Liver (tissue), 10 donors: ENCODE measurements at places on chromosomes 6 and 20. TPM values are rescaled to one million over a fixed set of nuclear protein-coding genes. Genes with fewer than 3 reads are reported as not detected.

DNA sequence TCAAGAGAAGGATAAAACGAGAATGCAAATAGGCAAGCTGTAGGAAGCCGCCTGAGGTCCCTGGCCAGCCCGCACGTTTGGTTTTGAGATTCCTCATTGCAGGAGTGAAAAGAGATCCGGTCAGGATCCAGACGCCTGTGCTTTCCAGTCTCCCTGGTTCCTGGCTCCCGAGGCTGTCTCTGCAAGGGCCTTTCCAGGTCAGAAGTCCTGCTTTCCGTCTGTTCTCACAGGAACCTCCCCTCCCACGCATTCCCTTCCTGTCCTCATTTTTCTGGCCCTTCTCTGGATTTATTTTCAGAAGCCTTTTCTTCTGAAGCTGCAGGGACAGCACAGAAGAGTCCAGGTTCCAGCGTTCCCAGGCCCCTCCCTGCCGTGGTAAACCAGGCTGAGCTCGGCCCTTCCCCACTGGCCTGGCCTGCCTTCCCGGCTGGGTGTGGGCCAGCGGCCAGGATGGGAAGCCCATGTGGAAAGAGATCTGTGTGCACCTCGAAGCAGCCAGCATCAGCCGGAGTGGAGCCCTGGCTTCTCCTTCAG is 54.0 kb downstream of the TMEM242 start:
- H3K4me1 ChIP-seq, result peaks cover 2% of the 10 kb centered on the region
- H3K4me3 ChIP-seq, result no peak overlapping the region
- H3K36me3 ChIP-seq, result no peaks in the 10 kb centered on the region
- DNase-seq, result no peak

GRCh38 chr6:28401172-28401571 is 1.6 kb upstream of the ZSCAN12 start:
- H3K4me1 ChIP-seq, result peaks cover 5% of the 10 kb centered on the region
- no peaks in the 10 kb centered on the region for H3K27me3 ChIP-seq
- H3K4me3 ChIP-seq, result no peak overlapping the region

- no peak overlapping the region for H3K27ac ChIP-seq
- H3K27me3 ChIP-seq, result no peaks in the 10 kb centered on the region
Observed at GRCh38 chr6:93749930-93750329, 330.6 kb upstream of the EPHA7 start.

DNA sequence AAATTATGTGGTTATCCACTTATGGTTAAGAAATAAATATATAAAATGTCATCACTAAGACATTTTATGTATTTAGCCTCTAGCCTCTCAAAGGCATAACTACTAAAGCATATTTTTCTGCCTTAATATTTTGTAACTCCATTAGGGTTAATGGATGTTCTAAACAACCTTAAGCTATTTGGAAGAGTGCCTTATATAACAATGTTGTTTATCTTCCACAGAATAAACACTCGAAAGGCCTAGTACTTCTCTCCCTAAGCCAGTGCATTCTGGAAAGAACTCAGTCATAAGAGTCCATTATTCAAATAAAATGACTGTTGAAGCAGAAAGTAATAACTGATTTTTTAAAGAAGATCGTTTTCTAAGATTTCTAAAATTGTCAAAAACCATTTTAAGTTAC is 15.0 kb upstream of the PRIM2 start:
- H3K36me3 ChIP-seq, result no peaks in the 10 kb centered on the region
- no peak overlapping the region for H3K4me3 ChIP-seq
- no peak overlapping the region for H3K27ac ChIP-seq
- no peaks in the 10 kb centered on the region for H3K4me1 ChIP-seq
- no peak for DNase-seq
- no peaks in the 10 kb centered on the region for H3K27me3 ChIP-seq

DNA sequence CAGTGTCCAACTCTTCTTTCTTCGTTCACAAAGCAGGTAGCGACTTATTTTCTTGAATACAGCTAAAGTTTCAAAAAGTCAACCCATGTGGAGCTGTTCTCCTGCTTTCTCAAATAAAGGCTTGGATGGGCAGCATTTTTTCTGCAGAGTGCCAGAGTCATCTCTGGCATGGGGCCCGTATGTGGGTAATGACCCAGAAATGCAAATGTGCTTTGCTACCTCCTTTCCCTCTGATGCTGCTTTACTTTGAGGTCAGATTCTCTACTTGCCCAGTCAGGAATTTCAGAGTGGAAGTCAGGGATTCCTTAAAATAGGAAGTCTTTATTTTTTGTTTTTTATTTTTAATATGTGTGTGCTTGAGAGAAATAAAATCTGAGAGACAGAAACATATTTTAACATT is 4.9 kb downstream of the NKAIN2 start:
- no peak overlapping the region for H3K4me3 ChIP-seq
- H3K27ac ChIP-seq, result no peak overlapping the region

DNA sequence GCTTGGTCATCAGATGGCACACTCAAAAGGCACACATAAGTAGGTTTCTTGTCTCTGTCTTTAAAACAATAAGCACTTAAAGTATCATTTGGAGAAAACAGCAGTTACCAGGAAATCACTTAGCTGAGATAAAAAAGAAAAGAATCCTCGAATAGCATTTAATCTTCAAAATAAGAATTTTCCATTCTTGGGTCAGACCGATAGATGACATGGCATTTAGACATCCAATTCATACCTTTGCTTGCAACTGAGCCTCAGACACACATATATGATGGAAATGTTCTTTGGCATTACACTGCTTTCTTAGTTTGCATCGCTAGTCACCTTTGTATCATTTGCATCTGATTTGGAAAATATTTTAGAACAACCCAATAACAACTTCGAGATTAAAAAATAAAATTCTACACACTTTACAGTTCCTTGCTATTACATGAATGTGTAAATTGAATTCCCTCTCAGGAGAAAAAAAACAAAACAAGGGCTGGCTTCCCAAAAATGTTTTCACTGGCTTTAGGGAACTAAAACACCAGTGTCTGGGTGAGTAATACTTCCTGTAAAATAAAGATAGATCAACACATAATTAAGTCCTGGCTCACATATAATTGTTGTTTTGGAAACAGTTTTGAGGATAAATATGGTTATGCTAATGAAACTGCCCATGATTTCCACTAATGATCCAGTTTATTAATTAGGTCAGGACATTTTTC is 1.3 kb upstream of the RNF217 start:
- H3K27ac ChIP-seq, result peak overlapping the region; percentile 90
- no peaks in the 10 kb centered on the region for H3K27me3 ChIP-seq
- no peaks in the 10 kb centered on the region for H3K36me3 ChIP-seq

- peak overlapping the region; percentile 93 for H3K4me3 ChIP-seq
- peak overlapping the region; percentile 99 for H3K27ac ChIP-seq
- DNase-seq, result no peak
- H3K4me1 ChIP-seq, result peaks cover 14% of the 10 kb centered on the region
Observed at GRCh38 chr6:18263418-18264218, 712 bp downstream of the DEK start.

GRCh38 chr6:167806061-167806700 is 20.5 kb upstream of the AFDN start:
- no peaks in the 10 kb centered on the region for H3K4me1 ChIP-seq
- H3K4me3 ChIP-seq, result peak overlapping the region; percentile 37
- no peaks in the 10 kb centered on the region for H3K36me3 ChIP-seq
- H3K27me3 ChIP-seq, result no peaks in the 10 kb centered on the region

DNA sequence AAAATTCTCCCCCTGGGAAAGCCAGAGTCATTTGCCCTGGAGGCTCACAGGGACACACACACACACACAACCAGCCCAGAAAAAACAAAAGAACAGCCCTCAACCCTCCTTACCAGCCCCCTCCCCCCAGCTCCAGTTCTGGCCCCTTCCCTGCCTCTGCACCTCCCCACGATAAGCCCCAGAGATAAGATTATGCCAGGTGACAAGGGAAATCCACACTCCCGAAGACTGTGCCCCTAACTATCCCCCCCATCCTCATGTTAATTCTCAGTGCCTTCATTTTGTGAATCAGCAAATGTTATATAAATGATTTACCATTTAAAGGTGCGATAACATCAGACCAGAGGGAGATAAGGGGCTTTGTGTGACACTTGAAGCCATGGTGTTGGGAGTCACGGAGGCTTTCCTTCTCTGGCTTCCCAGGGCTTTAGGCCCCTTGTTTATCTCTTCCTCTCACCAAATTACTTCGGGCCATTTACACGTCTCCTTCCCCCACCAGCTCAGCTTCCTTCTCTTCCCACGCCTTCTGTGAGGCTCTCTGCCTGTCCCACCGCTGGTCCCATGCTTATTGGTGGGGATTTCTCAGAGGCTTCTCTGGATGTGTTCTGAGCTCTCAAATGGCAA is 12.5 kb upstream of the FOXC1 start:
- peaks cover 3% of the 10 kb centered on the region for H3K4me1 ChIP-seq
- no peaks in the 10 kb centered on the region for H3K36me3 ChIP-seq
- H3K4me3 ChIP-seq, result no peak overlapping the region
- no peak for DNase-seq
- H3K27me3 ChIP-seq, result peaks cover 4% of the 10 kb centered on the region

GRCh38 chr6:167932468-167933276 is 64.8 kb upstream of the KIF25 start:
- no peaks in the 10 kb centered on the region for H3K36me3 ChIP-seq
- peak overlapping the region; percentile 88 for H3K27ac ChIP-seq
- H3K27me3 ChIP-seq, result no peaks in the 10 kb centered on the region
- H3K4me1 ChIP-seq, result peaks cover 3% of the 10 kb centered on the region

DNA sequence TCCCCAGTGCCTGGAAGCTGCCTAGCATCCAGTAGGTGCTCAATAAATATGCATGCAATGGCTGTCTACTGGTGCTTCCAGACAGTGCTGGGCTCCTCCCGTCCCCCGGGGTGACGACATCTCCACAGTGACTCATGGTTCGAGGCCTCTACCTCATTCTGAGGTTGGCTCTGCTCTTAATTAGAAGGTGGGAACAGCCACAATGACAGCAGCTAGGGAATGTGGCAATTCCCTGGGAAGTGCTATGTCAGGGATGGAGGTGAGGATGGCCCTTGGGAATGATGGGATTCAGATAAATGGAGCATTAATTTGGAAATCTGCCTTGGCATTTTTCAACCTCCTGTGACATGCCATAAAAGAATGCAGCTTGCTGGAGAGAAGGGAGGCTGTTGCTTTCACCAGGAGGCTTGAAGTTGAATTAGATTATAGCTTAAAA is 43.5 kb upstream of the NFATC2 start:
- no peak for DNase-seq
- H3K4me3 ChIP-seq, result no peak overlapping the region
- no peaks in the 10 kb centered on the region for H3K4me1 ChIP-seq
- no peak overlapping the region for H3K27ac ChIP-seq

DNA sequence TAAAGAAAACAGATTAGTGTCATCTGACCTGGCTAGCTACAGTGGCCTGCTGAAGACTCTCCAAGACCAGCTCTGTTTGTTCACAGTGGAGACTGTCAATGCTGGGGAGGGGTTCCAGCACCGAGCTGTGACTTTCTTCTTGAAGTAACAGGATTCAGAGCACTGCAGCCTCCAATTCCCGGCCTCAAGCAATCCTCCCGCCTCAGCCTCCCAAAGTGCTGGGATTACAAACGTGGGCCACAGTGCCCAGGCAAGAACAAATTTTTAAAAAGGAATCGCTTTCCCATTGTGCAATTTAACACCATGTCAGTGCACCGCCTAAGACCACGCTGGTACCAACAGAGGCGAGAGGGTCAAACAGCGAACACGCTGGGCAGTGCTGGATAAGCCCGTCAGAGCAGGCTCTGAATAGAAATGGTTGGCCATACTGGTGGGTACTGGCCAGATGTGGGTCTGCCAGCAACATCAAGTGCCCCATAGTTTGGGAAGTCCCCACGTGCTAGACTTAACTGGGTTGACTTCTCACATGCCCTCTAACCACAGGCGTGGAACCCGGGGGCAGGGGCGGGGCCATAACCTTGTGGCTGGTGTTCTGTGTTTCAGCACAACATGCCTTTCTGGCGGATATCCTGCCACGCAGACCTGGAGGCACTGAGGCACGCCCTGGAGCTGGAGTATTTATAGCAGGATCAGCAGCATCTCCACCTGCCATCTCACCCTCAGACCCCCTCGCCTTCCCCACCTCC is 168.9 kb downstream of the ZMYND8 start:
- DNase-seq, result no peak
- no peak overlapping the region for H3K4me3 ChIP-seq
- no peak overlapping the region for H3K27ac ChIP-seq
- H3K4me1 ChIP-seq, result no peaks in the 10 kb centered on the region
- H3K36me3 ChIP-seq, result no peaks in the 10 kb centered on the region
- H3K27me3 ChIP-seq, result no peaks in the 10 kb centered on the region

DNA sequence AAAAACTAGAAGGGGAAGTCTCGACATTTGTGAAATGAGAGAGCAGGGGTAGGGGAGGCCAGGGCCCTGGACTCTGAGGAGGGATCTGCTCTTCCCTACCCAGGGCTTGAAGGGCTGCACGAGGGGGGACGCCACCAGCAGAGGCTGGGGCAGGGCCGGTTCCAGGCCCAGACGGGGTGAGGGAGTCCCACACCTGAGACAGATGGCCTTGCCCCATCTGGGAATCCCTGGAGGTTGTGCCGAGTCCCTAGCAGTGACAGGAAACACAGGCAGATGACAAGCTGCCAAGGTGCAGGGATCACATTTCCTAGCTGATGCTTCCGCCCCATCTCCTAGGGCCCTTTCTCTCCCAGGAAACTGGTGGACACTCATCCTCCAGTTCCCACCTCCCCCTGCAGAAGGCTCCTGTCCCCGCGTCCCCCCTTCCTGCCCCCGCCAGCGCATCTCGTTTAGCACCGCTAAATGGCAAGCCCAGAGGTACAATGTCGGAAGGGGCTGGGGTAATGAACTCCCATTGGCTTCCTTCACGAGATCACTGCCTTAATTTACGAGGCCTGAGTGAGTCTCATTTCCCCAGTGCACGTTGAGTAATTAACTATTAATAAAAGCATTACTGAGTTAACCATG is 35.2 kb upstream of the CDH22 start:
- no peak overlapping the region for H3K27ac ChIP-seq
- no peak overlapping the region for H3K4me3 ChIP-seq
- no peak for DNase-seq
- H3K4me1 ChIP-seq, result peaks cover 6% of the 10 kb centered on the region

GRCh38 chr6:152093711-152094110 is 286.2 kb downstream of the ESR1 start:
- DNase-seq, result no peak
- H3K4me3 ChIP-seq, result no peak overlapping the region
- H3K27me3 ChIP-seq, result no peaks in the 10 kb centered on the region
- H3K4me1 ChIP-seq, result no peaks in the 10 kb centered on the region

- peaks cover under 1% of the 10 kb centered on the region for H3K36me3 ChIP-seq
- no peaks in the 10 kb centered on the region for H3K27me3 ChIP-seq
- peaks cover 1% of the 10 kb centered on the region for H3K4me1 ChIP-seq
- H3K27ac ChIP-seq, result no peak overlapping the region
- peak; percentile 76 for DNase-seq
Observed at GRCh38 chr20:3753098-3753497, 14.5 kb downstream of the ADISSP start.

The TGM3 gene
- 0.28 TPM for polyA plus RNA-seq

The NOP56 gene
- polyA plus RNA-seq, result 34.2 TPM

The SPINT3 gene
- not detected for polyA plus RNA-seq

The CASP8AP2 gene
- 1.9 TPM for polyA plus RNA-seq

The LAMA5 gene
- polyA plus RNA-seq, result 13.4 TPM

The CST2 gene
- polyA plus RNA-seq, result not detected

The C2 gene
- 522 TPM for polyA plus RNA-seq

The TUBB2A gene
- 86.3 TPM for polyA plus RNA-seq

The NKX2-4 gene
- not detected for polyA plus RNA-seq

The BPIFB2 gene
- 1.0 TPM for polyA plus RNA-seq
